ENCODE measurements at places on chromosomes 1 and 21.
A peak's percentile ranks its signal among the peaks of the same experiment; 100 is the strongest.

DNA sequence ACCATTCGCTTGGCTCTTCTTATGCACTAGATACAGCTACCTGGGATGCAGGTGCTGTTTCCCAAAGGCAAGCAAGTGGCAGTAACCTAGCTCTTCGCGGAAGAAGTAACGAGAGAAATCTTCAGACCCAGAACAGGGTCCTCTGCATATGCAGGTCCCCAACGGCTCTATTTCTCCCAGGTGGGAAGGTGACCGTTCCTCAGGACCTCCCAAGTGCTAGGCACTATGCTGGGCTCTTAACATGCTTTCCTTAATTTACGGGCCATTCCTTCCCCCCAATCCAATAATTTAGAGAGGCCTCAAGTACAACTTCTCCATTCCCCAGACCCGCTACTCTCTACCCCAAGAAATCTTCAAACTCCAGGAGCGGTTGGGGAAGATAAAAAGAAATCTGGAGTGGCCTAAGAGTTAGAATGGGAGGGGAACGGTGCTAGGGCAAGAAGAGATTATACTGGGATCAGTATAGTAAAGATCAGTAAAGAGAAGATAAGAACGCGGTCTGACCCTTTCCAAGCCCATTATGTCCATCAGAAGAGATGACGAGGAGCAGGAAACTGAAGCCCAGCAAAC, 410 bp downstream of the TXNDC12 start:
- no peak for DNase-seq

- DNase-seq = no peak
Observed at GRCh38 chr1:30852026-30852425, 56.5 kb downstream of the SDC3 start.

- no peak for DNase-seq
Observed at GRCh38 chr1:110736900-110737605, 62.3 kb upstream of the KCNA3 start.

GRCh38 chr1:44210595-44210994, 2.7 kb upstream of the DMAP1 start:
- no peak for DNase-seq

DNA sequence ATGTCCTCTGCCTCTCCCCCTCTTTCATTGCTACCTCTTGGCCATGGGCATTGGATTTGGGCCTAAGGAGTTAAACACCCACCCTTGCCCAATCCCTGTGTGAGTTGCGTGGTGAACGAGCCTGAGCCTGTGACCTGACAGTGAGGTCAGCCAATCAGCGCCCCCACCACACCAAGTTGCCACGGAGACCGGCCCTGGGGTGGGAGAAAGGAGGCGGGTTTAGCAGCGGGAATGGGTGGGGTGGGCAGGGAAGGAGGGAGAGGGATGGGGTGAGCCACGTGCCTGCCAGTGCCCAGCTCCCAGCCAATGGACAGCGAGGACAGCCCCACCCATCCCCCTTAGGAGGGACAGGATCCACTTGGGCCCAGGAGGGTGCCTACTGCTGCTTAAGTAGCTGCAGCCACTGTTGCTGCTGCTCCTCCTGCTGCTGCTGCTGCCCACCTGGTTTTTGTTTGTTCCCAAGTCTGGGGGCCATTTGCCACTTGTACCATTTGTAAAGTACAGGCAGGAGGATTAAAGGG, 9.5 kb downstream of the ZBTB7B start:
- DNase-seq = peak; percentile 88

GRCh38 chr1:93768380-93768863, 86.8 kb upstream of the BCAR3 start:
- no peak for DNase-seq

DNA sequence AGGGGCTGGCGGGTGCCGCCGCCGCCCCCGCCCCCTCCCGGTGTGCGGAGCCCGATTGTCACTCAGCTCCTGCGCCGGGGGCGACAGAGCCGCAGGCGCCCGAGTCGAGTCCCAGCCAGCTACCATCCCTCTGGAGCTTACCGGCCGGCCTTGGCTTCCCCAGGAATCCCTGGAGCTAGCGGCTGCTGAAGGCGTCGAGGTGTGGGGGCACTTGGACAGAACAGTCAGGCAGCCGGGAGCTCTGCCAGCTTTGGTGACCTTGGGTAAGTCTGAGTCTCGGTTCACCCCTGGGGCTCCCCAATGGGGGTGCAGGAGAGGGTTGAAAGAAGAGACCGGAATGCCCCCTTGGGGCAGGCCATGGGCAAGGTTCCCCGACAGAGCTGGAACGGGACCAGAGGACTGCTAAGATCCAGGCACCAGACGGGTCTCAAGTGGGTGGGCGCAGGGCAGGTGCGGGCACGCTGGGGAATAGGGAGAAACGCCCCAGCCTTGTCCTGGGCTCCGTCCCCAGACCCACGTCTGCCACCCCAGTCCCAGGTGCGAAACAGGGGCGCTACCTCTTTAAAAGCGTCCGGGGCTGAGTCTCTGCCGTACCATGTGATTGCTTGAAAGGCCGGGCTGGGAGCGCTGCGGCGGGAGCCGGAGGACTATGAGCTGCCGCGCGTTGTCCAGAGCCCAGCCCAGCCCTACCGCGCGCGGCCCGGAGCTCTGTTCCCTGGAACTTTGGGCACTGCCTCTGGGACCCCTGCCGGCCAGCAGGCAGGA, at the start of gene ADORA1:
ADORA1 (plus strand) TSS at position 61 of the 765 bp plus-strand sequence. CDS start 1,116 bp downstream, outside the sequence.
- DNase-seq = peak; percentile 56

- no peak for DNase-seq
Observed at GRCh38 chr21:46605767-46606426, 1.0 kb upstream of the S100B start.

- DNase-seq = no peak
Observed at GRCh38 chr1:9654834-9655723, 3.5 kb downstream of the PIK3CD start.

- DNase-seq = no peak
Observed at GRCh38 chr1:56890229-56890628, 35.6 kb downstream of the C8A start.

- DNase-seq = peak; percentile 91
Observed at GRCh38 chr1:16978567-16979474, 1.6 kb downstream of the MFAP2 start.

DNA sequence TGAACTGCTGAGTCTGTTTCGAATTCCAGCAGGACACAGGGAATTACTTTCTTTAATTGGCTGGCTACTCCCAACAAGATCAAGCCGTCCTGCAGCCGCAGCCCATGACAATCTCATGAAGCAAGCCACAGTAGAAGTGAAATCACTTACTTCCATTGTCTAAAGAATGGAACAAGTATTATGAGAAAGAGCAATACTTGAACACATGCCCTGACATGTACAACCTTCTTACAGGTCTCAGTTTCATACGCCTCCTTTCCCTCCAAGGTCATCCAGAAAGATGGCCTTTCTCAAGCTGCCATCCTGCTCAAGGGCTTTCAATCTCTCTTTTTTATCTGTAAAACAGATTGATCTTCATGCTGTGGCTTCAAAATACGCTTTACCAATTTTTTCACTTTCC, 85.1 kb downstream of the PCSK9 start:
- no peak for DNase-seq

DNA sequence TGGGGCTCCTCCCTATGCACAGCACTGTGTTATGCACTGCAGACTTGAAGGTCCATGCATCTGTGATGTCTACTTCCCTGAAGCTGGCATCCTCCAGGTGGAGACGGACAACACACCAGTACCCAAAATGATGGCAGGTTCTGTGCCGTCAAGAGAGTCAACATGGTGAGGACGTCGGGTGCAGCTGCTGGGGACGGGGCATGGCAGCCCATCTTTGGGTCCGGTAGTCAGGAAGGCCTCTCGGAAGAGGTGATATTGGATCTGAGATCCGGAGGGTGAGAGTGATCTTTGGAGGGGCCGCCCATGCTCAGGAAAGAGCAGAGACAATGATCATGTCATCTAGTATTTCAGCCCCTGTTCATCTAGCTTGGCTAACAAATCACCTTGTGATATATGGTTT, 104.1 kb downstream of the RIPK4 start:
- no peak for DNase-seq

DNA sequence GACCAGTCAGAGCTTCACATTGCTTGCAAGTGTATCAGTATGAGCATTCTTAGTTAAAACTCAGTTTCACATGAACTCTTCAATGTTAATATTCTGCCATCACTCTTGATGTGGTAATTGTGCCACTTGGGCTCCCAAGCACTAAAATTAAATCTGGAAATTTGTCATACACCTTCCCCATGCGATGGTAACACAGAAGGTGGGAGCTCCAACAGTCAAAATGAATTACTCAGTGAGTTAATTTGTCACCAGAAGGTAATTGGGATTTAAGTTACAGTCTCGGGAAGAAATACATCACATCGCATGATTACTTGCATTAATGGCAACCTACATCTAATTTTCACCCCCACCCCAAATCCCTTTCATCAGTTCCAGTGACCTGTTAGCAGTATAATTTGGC, 376.5 kb upstream of the DAB1 start:
- DNase-seq = no peak

All from ovary (tissue), 10 donors.